ENCODE measurements at places on chromosomes 7 and 10.
A peak's percentile ranks its signal among the peaks of the same experiment; 100 is the strongest.

- no peak for DNase-seq
- no peak overlapping the region for H3K27ac ChIP-seq
- no peaks in the 10 kb centered on the region for H3K4me1 ChIP-seq
Observed at GRCh38 chr10:112819231-112819630, 130.8 kb upstream of the TCF7L2 start.

DNA sequence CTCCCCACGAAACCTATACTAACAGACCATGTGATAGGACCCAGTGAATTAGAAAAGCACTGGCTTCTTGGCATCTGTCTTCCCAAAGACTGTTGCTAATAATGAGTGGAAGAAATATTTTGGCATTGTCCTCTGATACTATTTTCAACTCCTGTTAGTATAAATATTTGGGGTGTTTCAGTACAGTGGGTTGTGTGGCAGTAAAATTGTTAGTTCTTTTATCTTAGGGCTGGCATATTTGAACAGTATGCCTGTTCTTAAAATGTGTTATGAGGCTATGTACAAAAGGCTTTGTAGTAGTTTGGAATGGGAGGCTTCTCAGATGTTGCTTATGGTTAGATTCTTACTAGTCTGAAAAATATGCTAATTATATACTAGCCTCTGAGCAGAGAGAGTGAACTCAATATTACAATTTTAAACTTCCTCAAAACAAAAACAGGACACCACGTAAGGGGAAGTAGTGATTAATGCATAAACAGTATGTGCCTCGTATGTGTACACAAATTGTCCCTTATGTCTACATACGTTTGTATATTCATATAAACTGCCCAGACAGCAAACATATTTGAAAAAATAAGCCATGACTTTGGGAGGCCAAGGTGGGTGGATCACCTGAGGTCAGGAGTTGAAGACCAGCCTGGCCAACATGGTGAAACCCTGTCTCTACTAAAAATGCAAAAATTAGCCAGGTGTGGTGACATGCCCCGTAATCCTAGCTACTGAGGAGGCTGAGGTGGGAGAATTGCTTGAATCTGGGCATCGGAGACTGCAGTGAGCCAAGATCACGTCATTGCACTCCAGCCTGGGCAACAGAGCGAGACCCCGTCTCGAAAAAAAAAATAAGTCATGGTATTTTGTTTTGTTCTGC, 115.4 kb downstream of the ARID5B start:
- no peaks in the 10 kb centered on the region for H3K27me3 ChIP-seq
- peaks cover 51% of the 10 kb centered on the region for H3K4me1 ChIP-seq
- H3K4me3 ChIP-seq = no peak overlapping the region

DNA sequence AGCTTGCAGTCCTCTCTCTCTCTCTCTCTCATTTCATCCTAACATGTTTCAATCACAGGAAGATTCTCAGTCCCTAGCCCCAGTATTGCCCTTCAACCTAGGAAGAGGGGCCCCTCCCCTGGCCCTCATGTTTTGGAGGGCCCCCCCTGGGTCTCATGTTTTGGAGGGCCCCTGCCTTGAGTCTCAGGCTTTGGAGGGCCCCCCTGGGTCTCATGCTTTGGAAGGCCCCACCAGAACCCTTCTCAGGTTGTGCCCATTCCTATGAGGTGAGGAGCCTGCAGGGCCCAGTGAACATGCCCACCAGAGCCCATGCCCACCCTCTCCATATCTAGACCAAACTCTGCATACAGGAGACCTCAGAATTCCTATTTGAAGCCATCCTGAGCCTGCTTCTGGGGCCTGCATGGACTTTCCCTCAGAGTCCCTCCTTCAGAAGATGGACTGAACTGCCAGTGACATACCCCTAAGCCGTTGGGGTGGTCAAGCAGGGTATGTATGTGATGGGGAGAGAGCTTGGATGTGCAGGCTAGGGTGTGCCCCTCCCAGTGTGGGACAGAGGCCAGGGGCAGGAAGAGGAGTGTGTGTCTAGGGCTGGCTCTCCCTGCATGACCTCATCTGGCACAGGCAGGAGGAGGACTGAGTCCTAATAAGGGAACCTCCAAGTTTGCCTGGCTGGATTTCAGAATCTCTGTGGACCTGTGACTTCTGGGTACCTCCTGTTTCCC, 8.1 kb upstream of the VDAC2 start:
- H3K4me1 ChIP-seq = no peaks in the 10 kb centered on the region
- H3K4me3 ChIP-seq = no peak overlapping the region
- DNase-seq = no peak
- no peaks in the 10 kb centered on the region for H3K36me3 ChIP-seq
- H3K27me3 ChIP-seq = no peaks in the 10 kb centered on the region

DNA sequence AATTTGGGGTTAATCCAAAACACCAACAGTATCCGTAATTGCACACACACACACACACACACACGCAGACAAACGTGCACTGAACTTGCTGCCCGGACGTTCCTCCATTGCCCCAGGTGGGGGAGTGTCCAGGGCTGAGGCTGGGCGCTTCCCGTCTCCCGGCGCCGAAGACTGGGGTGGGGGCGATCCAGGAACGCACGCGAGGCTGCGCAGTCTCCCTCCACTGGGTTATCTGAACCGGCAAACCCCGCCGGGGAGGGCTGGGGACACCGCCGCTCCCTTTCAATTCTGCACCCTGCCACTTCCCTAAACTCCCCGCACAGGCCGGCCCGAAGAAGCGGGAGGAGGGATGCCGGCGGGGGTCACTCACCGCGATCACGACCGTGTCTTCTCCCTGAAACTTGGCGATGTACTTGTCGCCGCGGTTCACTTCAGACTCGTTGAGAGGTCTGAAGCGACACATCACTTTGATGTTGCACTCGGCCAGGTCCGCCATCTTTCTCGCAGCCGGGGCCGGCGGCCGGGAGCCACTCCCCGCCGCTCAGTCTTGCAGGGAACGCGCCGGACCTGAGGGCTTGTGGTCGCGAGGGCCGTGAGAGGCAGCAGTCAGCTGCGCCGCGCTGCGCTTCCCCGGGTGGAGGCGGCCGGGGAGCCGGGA, 618 bp downstream of the KIF5B start:
- H3K36me3 ChIP-seq = no peaks in the 10 kb centered on the region
- peak overlapping the region; percentile 87 for H3K4me3 ChIP-seq
- DNase-seq = peak; percentile 33
- peak overlapping the region; percentile 97 for H3K27ac ChIP-seq
- H3K4me1 ChIP-seq = peaks cover 48% of the 10 kb centered on the region

GRCh38 chr10:79046326-79046725, 22.4 kb upstream of the ZMIZ1 start:
- H3K4me3 ChIP-seq = no peak overlapping the region
- no peak overlapping the region for H3K27ac ChIP-seq
- no peaks in the 10 kb centered on the region for H3K27me3 ChIP-seq
- no peaks in the 10 kb centered on the region for H3K36me3 ChIP-seq
- peaks cover 20% of the 10 kb centered on the region for H3K4me1 ChIP-seq
- DNase-seq = no peak

GRCh38 chr7:130490888-130491804, 739 bp upstream of the MEST start:
- H3K27me3 ChIP-seq = no peaks in the 10 kb centered on the region
- peak overlapping the region; percentile 36 for H3K4me3 ChIP-seq
- no peak overlapping the region for H3K27ac ChIP-seq
- no peaks in the 10 kb centered on the region for H3K36me3 ChIP-seq

- no peak overlapping the region for H3K4me3 ChIP-seq
- no peaks in the 10 kb centered on the region for H3K27me3 ChIP-seq
- DNase-seq = no peak
- peaks cover 6% of the 10 kb centered on the region for H3K36me3 ChIP-seq
Observed at GRCh38 chr10:60042262-60042661, 135.9 kb upstream of the CCDC6 start.

DNA sequence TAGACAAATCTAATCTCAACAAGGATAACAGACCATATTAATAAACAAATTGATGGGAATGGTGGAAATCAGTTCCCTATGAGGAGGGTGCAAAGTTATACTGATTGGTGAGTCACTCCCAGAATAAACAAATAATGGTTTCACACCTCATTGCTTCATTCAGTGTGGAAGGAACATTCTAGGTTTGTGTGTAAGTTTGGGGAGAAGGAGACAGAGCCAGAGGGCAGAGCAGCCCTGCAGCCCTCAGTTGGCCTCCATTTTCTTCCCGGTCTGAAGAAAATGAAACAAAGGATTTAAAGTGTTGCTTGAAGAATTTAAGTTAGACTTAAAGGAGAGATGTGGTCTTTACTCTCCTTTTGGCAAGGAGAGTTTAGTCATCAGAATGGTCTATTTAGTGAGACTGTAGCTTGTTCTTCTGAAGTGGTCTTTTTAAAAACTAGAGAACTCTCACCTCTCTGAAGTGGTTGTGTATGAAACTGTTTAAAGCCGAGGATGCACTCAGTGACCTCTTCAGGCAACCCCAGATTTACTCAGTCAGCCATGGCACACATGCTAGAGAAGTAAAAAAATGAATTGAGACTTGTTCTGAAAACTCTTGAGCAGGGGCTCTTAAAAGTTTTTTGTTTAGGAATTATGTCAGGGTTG, 27.2 kb downstream of the IKZF1 start:
- H3K27ac ChIP-seq = peak overlapping the region; percentile 46
- no peaks in the 10 kb centered on the region for H3K36me3 ChIP-seq
- DNase-seq = no peak
- H3K4me1 ChIP-seq = no peaks in the 10 kb centered on the region
- H3K4me3 ChIP-seq = no peak overlapping the region

GRCh38 chr7:5678295-5679047, 103.0 kb downstream of the RNF216 start:
- no peaks in the 10 kb centered on the region for H3K36me3 ChIP-seq
- no peak overlapping the region for H3K27ac ChIP-seq
- DNase-seq = no peak
- H3K4me1 ChIP-seq = no peaks in the 10 kb centered on the region

DNA sequence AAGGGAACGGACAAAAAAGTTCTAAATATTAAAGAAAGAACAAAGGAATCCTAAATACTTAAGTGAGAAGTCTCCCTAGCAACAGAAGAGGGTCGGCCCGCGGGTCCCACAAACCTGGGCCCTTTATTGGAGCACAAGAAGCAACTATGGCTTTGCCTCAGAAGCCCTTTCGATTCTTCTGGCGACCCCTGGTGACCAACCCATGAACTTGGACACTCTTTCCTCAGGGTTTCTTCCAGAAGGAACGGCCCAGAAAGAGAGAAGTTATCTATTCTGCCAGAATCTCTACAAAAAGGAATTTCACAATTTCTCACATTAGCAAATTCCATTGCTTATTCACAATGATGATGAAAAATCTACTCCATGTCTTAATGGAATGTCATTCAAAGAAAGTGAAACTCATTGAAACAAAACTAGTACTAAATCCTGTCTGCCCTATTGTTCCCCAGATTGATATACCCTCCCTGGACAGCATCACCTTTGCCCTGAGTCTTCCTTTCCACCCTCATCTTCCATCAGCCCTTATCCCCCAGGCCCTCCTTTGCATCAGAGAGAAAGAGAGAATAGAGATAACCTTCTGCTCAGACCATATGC, 43.7 kb downstream of the CPVL start:
- DNase-seq = peak; percentile 64
- no peaks in the 10 kb centered on the region for H3K36me3 ChIP-seq
- H3K4me1 ChIP-seq = peaks cover 30% of the 10 kb centered on the region
- H3K4me3 ChIP-seq = no peak overlapping the region
